ENCODE measurements at places on chromosomes 3 and 15.

DNA sequence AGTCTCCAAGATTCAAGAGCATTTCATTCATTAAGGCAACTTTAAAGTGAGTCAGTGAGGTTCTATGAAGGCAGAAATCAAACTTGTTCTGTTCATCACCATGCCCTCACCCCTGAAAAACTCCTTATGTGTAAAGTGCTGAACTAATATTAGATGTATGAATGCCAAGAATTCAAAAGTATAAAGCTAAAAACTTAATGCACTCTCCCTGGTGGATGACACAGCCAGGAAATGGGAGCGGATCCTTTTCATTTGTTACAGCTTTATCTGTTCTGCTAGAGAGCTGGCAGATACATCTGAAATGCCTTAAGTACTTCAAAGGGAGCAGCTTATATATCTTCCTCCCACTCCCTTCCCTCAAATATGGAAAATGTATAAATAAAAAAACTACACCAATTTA lies 8.2 kb downstream of the TXNRD3 start:
- no peak for DNase-seq

DNA sequence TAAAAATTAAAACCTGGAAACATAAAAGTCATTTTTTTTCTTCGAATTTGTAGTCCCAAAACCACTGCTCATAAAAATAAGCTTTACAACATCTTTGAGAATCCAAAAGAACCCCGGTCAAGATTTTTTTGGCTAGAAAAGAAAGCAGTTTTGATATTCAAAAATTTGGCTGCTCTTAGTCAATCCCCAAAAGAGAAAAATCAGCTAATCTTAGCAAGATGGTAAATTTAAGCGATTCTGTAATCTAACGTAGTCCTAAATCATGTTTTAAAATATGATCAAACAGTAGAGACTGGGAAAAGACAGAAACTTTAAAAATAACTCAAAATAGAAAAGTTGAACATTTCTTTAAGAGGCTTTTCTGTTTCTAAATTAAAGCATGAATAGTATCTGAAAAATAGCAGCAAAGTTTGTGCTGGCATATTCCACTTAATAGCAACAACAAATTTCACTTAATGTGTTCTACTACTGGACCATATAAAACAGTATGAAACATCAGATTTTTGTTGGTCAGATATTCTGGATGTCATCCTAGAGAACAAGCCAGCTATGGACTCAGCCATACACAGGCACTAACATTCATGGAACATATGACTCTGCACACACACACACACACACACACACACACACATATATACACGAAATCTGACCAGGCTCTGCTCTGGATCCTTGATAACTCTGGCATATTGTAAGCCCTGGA lies 19.1 kb upstream of the NR2F2 start:
- DNase-seq, result no peak

DNA sequence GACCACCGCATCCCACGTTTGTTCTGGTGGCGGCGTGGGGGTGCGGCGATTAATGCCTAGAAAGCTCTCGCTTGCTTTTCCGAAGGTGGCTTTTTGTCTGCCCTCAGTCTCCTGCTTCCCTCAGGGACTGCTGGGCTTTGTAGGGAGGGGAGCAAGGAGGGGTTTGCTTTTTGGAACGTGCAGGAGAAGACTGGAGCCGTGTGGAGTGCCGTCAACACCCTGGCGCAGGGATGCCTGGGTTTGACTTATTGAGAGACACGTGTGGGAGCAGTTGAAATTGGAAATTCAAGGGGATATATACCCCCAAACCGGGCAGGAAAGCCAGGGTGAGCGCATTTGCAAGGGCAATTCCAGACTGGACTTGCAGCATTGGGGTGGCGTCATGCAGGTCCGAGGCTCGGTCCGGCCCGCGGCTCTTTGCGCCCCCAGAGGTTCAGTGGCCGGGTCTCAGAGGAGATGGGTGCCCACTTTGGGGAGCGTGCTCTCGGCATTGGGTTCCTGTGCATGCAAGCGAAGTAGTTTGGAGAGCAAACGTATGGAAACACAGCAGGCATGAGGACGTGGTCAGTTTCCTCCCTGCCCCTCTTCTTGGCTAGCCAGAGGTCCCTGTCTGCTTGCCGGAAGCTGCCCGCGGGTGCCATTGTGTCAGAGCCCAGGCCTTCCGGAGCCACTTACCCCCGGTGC lies 2.1 kb downstream of the EPHB1 start:
- no peak for DNase-seq

DNA sequence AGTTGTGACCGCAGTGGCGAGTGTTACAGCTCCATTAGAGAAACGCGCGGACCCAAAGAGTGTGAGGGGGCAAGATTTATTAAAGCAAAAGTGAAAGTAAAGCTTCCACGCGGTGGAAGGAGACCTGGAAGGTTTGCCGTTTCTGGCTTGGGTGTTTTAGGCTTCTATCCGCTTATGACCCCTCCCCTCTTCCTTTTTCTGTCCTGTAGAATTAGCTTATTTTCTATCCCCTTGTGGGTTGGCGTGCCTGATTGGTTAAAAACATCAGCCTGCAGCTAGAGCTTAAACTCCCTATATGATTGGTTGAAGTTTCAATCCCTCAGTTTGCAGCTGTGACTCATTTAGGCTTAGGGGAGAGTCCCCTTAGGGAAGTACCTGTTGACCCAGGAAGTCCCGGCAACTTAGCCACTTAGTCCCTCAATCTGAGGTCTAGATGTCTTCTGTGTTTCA lies 39.6 kb downstream of the C3orf38 start:
- DNase-seq, result no peak
